T-helper 9 cell (primary cell): ENCODE measurements at places on chromosomes 3 and 15.

GRCh38 chr3:123993818-123994217 is 1.9 kb upstream of the ROPN1 start:
- DNase-seq: no peak

- DNase-seq: no peak
Measured at GRCh38 chr3:190269101-190269500, 53.1 kb downstream of the CLDN1 start.

DNA sequence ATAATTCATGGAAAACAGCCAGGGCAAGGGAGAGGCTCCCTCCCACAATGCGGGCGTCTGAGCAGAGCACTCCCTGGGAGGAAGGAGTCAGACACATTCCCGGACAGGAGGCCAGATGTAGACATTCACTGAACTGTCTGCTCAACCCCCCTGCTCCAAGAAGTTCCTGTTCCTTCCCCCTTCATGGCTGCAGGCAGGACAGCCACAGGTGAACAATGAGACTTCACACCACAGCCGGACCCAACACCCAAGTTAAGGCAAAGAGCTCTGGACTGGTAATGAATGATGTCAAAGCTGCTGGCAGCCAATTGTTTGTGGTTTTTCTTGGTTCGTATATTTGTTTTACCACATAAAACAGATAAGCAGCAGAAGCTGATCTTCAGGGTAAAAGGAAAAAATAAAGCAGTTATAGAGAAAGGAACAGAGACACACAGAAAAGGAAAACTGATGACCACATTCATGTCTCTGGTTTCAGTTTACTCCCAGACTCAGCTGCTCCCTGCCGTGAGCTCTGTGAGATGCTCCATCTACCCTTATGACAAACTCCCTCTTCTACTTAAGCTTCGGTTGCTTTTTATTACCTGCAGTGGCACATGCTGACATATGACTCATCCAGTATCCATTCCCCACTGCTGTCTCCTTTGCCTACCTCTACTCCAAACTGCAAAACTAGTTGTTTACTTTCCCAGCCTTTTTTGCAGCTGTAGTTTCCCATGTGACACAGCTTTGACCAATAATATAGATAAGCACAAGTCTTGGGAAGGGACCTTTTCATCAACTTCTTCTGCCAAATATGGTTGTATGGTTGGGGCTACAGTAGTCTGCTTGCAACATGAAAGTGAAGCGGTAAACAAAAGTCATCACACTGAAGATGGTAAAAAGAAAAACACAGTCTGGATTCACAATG is 33.1 kb downstream of the DZIP1L start:
- DNase-seq: no peak

GRCh38 chr3:160941885-160942494 is 163.2 kb downstream of the B3GALNT1 start:
- DNase-seq: peak; percentile 61

- no peak for DNase-seq
Measured at GRCh38 chr3:196096382-196096953, 14.6 kb upstream of the TFRC start.

DNA sequence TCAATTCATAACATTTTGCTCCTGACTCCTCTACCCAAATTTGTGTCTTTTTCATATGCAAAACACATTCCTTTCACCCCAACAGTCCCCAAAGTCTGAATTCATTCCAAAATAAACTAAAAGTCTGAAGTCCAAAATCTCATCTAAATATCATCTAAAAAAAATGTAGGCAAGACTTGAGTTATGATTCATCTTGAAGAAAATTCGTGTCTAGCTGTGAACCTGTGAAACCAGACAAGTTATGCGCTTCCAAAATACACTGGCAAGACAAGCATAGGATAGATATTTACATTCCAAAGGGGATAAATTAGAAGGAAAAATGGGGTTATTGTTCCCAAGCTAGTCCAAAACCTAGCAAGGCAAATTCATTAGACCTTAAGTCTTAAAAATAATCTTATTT is 1302.0 kb upstream of the GBE1 start:
- no peak for DNase-seq

DNA sequence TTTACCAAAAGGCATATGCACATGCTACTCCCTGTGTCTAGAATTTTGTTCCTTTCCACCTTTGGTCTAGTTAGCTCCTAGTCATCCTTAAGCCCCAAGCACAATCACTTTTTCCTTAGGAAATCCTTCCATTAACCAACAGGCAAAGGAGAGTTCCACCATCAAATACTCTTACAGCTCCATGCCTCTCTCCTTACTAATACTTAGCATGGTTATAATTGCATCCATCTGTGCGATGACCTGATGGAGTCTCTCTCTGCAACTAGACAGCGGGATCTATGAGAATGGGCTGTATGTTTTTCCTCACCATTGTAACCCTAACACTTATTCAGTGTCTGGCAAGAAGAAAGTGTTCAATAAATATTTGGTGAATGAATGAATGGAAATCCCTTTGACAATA is 69.3 kb upstream of the SMAD3 start:
- no peak for DNase-seq

GRCh38 chr15:81326466-81327212 is 2.7 kb upstream of the STARD5 start:
- DNase-seq: no peak

- no peak for DNase-seq
Measured at GRCh38 chr15:25172691-25173090, 217.9 kb downstream of the SNRPN start.

DNA sequence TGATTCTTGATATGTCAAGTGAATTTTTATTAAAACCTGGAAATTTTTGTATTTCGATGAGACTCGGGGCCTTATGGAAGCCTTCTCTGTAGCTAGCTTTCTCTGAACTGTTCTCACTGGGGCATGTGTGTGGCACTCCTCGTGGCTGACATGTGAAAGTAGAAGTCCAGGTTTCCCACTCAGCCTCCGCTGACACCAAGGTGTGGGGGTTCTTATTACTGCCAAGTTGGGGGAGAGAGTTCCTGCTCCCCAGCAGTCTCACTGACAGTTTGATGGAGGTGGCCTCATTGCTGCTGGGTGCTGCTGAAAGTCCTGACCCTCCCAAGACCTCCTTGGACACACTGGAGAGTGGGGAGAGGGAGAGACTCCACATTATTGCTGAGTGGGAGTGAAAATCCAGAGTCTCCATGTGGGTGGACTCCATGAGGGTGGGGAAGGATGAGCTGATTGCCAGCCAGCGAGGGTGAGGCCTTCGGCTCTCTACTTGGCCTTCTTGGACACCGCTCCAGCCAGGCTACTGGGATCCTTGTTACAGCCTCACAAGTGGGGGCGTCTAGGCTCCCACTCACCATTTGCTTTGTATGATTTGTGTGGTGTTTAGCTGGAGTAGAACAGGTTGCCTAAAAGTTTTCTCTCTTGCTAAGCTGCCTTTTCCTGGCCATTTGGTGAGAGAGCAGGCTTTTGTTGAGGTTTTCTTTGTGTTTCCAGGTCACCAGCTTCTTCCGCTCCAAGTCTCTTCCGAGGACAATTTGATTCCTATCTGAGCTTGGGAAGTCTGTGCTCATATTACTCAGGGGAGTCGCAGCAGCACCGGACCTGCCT is 64.1 kb downstream of the LSM3 start:
- DNase-seq: no peak

DNA sequence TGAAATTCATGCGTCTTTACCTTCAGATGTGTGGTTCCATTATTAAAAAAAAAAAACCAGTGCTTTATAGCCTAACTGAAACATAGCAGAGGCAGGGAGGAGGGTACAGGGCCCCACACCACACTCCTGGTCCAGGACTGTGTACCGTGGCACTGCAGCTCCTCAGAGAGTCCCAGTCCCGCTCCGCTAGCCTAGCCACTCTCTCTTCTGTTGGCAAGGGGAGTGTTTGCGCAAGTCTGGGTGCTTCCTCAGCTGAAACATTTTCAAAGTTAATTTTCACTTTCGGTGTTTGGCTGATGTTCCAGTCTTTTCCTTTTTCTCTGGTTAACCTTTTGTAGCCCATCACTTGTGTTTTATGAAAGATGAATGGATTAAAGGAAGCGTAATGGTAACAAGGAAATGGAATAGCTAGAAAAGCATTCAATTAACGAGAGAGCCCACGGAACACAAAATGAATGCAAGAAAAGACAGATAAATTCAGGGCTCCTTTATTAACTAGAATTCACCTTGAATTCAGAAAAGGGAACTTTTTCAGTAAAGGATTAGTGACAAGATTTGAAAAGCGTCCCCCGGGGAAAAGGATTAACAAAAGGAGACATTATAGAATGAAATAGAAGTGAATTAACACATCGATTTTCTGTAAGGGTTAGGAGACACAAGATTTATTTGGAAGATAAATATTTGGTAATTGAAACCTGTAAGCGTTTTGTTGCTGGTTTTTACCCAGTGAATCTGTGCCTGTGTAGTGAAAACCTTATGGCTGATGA is 177.0 kb downstream of the CACNA2D3 start:
- no peak for DNase-seq

DNA sequence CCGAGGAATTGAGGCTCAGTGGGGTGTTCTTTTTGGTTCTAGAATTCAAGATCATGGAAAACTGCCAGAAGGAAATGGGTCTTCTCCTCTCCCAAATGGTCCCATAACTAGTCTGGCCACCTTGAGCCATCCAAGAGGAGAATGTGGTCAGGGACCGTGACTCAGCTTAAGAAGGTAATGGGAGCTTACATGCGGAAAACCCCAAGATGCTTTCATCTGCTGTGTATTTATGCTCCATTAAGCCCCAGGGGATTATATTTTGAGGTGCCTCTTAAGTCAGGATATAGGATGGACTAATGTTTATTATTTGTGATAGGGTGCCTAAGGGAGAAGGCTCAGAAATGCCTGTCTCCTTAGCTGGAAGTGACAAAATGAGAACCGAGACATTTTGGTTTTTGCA is 39.2 kb upstream of the DLG1 start:
- no peak for DNase-seq

DNA sequence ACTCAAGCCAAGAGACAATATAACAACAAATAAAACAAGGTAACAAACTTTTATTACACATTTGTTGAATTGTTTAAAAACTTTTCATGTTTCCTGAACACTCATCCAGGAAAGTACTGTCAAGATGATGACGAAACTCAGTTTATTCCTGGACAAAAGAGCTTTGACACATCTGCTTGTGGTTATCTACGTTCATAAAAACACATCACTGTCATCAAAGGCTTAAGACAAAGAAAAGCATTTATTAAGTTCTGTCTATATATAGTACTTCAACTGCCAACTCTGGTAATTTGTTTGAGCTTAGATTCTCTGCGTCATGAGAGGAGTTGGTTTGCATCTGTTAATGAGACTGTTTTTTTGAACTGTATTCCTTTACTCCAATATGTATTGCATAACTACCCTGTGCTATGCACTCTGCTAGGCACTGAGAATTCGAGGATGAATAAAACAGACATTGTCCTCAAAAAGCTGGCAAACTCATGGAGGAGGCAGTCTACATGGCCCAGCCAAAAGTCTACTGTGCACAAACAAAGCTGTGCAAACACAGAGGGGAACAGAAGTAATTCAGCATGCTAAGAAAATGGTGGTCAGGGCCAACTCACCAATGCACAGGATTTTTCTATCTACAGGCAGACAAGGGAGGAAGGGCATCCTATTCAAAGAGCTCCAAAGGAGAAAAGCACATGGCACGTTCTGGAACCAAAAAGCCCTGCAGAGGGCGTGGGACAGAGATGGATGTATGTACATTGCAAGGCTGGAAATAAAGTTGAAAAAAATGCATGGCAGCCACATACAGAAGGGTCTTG is 21.5 kb downstream of the PLD1 start:
- no peak for DNase-seq
